Activated CD4-positive, alpha-beta memory T cell treated with anti-CD3 and anti-CD28 coated beads for 36 hours (primary cell): ENCODE measurements at places on chromosomes 12 and 14. TPM values are rescaled to one million over a fixed set of nuclear protein-coding genes. Genes with fewer than 3 reads are reported as not detected.

- no peak for DNase-seq
These were observed 94.1 kb downstream of the ANO6 start for GRCh38 chr12:45309836-45310626.

Gene ZBTB42
- 3.1 TPM for total RNA-seq

GRCh38 chr14:100534528-100535286 is 52.5 kb downstream of the BEGAIN start:
- peak; percentile 7 for DNase-seq

DNA sequence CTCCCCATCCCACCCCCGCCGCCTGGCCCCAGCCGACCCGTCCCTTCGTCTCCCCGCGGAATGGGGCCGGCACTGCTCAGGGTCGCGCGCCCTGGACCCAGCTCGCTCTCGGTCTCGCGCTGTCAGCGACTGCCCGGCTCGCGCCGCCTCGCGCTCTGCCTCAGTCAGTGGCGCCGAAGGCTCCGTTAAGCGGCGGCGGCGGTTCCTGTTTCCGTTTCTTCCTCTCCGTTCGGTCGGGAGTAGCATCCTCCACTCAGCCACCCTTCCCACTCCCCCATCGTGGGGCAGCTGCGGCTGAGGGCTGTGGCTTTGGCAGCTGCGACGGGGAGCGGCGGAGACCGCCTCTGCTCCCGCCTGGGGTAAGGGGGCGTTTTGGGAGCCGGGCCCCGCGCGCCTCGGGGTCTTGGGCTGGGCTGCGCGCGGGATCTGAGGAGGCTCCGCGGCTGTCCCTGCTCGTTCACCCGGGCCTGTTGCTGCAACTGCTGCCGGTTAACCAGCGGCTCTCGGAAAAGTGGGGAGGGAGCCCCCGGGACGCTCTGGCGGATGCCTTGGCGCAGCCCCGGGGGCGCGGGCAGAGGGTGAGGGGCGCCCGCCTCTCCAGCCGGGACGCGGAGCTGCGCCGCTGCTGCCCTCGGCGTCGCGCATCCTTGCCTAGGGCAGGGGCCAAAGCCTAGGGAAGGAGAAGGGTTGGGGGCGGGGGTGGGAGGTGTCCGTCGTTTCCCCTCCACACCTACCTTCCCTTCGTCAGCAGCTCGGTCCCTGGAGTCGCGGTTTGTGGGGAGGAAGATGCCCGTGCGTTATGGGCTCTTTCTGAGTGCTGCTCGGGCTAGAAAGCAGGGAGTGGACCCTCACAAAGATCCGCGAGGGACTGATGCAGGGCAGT is 567 bp downstream of the FUT8 start:
- peak; percentile 44 for DNase-seq

GRCh38 chr12:58930770-58931324 is 10.5 kb upstream of the LRIG3 start:
- no peak for DNase-seq

DNA sequence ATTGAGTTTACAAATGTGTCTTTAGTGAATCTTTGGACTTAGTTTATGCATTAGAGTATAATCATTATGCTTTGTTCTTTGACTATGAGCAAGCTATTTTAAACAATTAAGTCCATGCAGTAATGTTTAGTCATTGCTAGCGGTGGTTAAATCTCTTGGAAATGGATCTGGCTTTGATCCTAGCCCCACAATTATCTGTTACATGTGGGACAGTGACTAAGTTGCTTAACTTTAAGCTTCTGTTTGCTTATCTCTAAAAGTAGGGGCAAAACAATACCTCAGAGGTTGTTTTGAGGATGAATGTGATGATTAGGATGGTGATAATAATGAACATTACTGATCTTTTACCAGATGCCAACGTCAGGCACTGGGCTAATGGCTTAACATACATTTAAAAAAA is 124.2 kb downstream of the NPAS3 start:
- DNase-seq = no peak

GRCh38 chr14:23661542-23661941 is 25.4 kb downstream of the DHRS2 start:
- no peak for DNase-seq

DNA sequence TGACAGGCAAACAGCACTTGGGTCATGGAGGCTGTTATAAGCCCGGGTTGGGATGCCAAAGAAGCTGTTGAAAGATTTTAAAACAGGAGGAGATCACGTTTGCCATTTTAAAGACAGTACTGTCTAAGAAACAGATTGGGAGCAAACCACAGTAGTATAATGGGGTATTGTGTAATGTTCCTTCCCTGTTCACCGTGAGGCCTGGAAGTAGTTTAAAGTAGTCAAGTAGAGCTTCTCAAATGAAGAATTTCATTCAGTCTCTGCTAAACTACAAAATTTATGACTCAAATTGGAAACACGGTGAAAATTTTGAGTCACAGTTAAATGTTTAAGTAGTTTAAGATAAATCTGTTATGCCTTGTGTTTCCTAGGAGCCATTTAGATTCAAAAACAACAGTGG is 35.8 kb downstream of the ATP2A2 start:
- no peak for DNase-seq

DNA sequence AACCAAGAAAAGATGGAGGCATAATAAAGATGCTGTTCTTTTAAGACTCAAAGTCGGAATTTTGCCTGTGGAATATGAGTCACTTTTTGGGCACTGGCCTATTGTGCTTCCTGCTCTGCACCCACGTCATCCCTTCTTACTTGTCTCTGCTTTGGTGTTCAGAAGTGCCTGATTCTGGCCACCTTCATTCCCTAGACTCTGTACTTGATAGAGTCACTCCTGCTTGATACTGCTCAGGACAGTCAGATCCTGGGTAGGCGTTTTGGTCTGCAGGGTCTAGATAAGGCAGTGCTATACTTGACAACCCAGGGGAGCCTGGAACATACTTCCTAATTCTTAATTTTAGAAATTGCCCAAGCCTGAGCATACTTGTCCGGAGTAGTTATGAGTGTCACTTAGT is 1.9 kb downstream of the LRRK2 start:
- no peak for DNase-seq

Gene PLEKHD1
- total RNA-seq = 0.05 TPM

Gene OVCH1
- total RNA-seq = not detected

Gene SOAT2
- 1.5 TPM for total RNA-seq

- DNase-seq = no peak
These were observed 15.5 kb upstream of the PAPOLA start for GRCh38 chr14:96486705-96487104.

DNA sequence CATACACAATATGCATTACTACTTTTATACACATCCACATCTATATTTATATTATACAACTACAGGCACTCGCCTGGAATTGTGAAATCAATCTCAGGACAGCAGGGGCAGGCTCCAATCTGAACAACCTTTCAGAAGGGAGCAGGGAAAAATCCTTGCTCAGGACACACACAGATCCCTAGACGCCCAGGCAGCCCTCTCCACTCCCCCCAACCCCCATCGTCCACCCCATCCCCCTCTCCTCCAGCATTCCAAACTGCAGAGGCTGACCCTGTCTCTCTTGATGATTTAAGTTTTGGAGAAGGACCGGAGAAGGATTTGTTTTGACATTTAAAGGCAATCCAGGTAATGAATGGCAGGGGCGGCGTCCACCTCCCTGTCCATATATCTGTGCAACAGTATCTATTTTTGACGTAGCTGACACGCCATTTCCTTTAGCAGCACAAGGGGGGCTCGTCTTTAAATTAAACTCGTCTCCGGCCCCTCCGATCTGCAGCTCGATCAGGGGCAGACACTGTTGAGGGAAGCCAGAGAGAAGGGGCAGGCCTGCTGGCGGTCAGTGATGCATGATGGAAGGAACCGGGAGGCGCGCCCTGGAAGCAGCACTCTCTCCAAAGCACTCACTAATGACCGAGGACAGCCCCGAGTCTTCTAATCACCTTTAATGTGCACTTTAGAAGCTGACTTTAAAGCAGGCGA is 95.0 kb upstream of the TBX5 start:
- DNase-seq = no peak

DNA sequence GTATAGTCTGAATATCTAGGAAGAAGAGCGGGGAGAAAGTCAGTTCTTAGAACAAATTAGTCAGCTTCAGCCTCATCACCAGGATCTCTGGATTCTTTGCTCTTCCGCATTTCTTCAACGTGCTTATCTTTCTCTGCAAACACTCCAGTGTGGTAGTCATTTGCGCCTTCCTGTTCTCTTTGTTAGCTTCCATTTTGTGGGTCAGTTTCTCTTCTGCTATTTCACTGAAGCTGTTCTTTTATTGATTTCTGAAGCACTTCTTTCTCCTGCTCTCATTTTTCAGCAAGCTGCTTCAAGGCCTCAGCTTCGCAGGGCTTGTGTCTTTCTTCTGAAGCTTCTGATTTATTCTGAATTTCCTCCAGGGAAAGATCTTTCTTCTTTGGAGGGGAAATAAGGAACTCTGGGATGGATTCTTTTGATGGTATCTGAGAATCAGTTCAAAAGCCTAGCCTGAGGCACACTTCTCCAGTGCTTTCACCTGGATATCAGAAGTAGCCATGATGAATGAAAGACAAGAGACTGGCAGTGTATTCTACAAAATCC is 13.5 kb downstream of the AMN1 start:
- no peak for DNase-seq
